ENCODE measurements at places on chromosomes 4 and X. TPM values are rescaled to one million over a fixed set of nuclear protein-coding genes. Genes with fewer than 3 reads are reported as not detected.

- DNase-seq: no peak
- H3K27me3 ChIP-seq: no peaks in the 10 kb centered on the region
- no peaks in the 10 kb centered on the region for H3K36me3 ChIP-seq
- H3K4me1 ChIP-seq: peaks cover 5% of the 10 kb centered on the region
- H3K4me3 ChIP-seq: no peak overlapping the region
- H3K27ac ChIP-seq: no peak overlapping the region
These were observed 3.8 kb upstream of the CXCR3 start for GRCh38 chrX:71622032-71622575.

Gene ZNF711
- not detected for total RNA-seq

Gene PARM1
- 0.13 TPM for total RNA-seq

DNA sequence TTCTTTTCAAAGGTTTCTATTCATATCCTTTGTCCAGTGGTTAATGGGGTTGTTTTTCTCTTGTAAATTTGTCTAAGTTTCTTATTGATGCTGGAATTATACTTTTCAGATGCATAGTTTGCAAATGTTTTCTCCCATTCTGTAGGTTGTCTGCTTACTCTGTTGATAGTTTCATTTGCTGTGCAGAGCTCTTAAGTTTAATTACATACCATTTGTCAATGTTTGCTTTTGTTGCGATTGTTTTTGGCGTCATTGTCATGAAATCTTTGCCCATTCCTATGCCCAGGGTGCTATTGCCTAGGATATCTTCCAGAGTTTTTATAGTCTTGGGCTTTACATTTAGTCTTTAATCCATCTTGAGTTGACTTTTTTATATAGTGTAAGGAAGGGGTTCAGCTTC is 21.2 kb upstream of the UGT8 start:
- H3K36me3 ChIP-seq: no peaks in the 10 kb centered on the region
- no peak overlapping the region for H3K4me3 ChIP-seq
- H3K4me1 ChIP-seq: no peaks in the 10 kb centered on the region
- H3K27ac ChIP-seq: no peak overlapping the region
- no peaks in the 10 kb centered on the region for H3K27me3 ChIP-seq
- no peak for DNase-seq

Measured in HFFc6 (cell line).